ENCODE measurements at places on chromosomes 6 and 20.

DNA sequence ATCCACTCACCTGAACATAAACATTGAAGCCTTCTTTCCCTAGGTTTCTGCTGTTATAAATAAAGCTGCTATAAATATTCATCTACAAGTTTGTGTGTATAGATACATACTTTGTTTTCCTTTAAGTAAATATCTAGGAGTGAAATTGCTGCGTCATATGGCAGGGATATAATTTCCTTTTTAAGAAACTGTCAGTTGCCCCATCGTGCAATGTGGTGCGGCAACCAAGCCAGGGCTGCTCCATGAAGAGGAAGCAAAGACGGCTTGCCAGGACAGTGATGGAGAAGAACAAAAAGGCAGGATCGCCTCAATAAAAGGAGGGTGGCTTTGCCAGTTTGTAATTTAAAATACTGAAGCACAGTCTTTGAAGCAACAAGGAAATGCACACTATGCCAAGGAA, 36.6 kb downstream of the CITED2 start:
- no peak for DNase-seq

- no peak for DNase-seq
These were observed 316.8 kb upstream of the TSHZ2 start for GRCh38 chr20:52655395-52655794.

DNA sequence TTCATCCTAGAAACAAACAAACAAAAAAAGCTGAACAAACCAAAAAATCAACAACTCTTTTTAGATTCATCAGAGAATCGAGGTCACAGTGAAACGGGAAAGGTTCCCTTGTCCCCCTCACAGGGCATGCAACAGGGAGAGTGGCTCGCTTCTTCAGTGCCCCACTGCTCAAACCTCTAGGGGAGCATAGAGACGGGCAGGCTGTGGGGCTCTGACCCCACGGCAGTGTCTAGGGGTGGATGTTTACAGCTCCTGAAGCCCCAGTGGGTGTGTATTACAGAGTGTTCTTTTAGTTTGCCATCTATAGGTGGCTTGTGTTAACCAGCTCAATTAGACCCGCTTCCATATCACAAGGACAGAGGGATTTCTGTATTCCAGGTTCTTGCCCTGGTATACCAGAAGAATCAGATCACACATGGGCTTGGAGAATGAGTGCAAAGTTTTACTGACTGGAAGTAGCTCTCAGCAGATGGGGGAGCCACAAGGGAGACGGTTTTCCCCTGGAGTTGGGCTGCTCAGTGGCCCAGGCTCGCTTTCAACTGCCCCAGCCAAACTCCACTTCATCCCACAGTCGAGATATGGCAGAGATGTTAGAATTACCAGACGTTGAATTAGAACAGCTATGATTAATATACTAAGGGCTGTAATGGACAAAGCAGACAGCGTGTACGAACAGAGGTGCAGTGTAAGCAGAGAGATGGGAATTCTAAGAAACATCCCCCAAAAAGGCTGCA, 192.6 kb upstream of the CST7 start:
- no peak for DNase-seq

- no peak for DNase-seq
These were observed 4.2 kb downstream of the SCML4 start for GRCh38 chr6:107819964-107820337.

DNA sequence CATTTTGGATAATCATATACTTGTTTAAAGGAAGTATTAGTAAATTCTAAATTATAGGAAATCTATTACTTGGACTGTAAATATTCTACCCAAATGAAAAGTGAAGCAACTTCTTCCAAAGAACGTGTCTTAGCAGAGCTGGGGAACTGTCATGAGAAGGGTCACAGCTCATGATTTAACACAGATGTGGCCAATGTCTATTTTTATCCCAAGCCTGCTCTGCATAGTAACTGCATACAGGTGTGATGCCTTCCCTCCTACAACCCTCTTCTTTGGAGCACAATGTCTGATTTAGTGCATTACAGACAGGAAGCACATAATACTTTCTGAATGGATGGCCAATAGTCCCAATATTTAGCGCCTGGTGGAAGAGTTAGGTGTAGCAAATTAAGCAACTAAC, 138.7 kb upstream of the THEMIS start:
- DNase-seq = no peak

GRCh38 chr6:12351672-12352071, 61.5 kb downstream of the EDN1 start:
- no peak for DNase-seq

DNA sequence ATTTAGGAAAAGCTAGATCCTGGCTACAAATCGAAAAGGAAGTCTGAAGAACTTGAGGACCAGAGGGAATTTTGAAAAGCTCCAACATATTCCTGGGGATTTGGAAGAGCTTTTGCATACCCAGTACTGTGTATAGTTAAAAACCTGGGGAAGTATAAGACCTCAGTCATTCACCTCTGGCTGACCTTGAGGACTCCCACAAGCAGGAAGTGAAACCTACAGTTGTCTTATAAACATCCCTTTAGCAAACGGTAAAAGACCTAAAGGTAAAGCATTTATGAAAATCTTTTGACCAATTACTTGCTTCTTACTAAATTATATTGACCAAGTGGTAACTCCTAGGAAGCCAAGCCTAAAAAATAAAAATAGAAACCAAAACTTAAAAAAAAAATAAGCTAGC, 175.0 kb downstream of the HAO1 start:
- no peak for DNase-seq

- no peak for DNase-seq
These were observed 955.5 kb downstream of the PHF3 start for GRCh38 chr6:64590965-64591675.

- no peak for DNase-seq
These were observed 16.5 kb downstream of the GFRA4 start for GRCh38 chr20:3646651-3647050.

DNA sequence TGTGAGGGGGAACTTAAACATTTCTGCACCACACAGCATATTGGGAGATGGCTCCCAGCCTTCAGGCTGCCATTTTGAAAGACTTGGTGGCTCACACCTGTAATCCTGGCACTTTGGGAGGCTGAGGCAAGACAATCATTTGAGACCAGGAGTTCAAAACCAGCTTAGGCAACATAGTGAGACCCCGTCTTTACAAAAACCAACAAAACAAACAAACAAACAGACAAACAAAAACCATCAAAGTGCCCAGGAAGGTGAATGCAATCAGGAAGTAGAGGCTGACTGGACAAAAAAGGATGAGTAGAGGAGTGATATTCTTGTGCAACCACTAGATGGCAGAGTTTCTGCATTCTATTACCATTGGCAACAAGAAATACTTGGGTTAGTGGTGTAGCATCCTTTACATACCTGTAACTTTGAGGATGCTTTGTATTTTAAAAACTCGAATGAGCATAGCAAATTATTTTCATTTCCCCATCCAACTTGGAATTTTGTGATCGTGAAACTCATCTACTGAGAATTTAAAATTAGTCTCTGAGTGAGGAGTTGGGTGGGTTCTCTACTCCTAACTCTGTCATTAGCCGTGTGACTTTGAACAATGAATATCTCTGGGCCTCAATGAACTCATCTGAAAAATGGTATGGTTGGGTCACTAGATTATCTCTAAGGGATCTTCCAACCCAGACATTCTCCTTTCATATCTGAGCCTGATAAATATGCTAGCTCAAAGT, 84.4 kb downstream of the CRYBG1 start:
- peak; percentile 34 for DNase-seq

DNA sequence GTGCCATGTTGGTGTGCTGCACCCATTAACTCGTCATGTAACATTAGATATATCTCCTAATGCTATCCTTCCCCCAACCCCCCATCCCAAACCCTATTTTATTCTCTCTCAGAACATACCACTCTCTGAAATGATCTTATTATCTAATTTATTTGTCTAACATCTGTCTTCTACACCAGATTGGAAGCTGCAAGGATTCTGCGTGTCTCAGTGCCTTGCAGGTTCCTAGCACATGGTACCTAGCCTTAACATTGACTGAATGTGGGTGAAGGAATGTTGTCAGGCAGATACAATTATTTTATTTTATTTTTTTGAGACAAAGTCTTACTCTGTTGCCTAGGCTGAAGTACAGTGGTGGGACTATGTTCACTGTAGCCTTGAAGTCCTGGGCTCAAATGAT, 124.9 kb downstream of the BCAS1 start:
- no peak for DNase-seq

DNA sequence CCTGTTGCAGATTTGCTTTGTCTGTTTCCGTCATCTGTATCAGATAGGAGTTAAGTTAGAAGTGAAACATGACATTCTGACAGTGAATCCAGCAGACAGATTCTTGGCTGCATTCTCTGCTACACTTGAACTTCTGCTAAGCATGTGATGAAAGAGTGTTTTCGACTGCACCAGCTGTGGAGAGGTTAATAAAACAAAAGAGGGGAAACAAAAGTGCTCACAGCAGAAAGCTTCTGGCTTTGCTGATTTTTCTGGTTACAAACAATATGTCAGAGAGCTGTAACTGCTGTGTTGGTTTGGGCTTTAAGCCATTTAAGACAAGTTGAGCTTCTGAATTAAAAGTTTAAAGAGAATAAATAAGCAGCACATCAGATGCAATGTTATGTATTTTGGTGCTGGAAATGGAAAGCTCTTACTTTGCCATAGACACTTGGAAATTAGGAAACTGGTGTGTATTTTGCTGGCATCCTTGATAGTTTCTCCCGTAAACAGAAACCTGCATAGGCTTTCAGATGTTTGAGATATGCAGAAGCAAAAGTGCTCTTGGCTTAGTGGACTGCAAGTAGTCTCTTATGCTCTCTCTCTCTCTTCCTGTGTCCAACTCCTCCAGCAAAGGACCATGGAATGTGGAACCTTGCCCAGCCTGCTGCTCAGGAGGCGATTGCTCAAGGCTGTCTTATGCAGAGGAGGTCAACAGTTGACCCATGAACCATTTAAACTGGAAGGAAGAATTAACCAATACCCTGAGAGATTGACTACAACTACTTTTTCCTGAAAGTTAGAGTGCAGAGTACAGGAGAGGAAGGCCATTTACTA, 104.9 kb downstream of the RPS12 start:
- peak; percentile 85 for DNase-seq

- DNase-seq = no peak
These were observed 45.2 kb downstream of the TBX18 start for GRCh38 chr6:84719152-84719551.

DNA sequence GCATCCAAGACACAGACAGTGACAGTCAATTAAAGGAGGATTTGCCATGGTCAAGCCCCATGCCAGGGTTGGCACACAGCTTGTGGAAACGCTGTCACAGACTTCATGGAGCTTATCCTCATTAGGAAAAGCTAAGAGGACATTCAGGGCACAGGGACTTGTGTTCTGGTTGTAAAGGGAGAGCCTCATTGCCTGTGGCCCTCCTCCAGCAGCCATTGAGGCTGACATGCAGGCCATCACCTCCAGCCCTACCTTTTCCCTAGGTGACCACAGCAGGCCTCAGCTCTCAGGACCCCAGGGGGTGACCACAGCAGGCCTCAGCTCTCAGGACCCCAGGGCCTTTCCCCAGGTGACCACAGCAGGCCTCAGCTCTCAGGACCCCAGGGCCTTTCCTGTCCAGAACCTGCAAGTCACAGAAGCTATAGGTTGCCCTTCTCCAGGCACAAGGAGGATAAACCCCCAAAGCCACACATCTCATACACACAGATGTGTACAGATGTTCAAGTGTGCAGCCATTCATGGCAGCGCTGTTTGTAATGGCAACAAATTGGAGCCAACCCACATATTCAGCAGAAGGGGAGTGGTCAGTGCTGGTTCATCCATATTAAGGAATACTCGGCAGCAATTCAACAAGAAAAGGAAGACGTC, 26.1 kb downstream of the DUSP22 start:
- no peak for DNase-seq

DNA sequence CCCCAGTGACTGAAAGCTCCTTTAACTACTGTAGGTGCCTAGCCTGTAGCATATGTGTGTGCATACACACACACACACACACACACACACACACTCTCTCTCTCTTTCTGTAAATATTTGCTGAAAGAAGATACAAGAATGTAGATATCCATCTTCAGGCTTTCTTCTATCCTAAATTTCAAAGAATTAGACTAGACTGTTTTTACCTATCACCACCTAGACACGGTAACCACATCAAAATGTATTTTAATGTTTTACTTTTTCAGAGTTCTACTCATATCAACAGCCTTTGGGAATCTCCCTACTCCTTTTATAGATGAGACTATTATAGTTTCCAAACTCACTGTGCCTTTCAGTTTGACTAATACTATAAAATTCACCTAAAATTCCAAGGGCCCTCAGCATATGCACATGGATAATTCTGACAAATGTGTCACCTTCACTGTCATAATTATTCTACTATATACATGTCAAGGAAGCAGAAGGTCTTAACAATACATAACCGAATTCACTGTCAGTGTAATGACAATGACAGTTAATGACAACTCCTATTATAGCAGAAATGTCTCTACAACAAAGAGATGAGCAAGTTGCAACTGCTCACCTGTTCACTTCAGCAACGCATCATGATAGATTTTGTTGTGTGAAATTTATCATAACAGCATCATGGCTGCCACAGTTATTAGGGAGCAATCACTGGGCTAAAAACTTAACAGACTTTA, 236.5 kb downstream of the GMPR start:
- DNase-seq = no peak

GRCh38 chr6:14877758-14878157, 368.1 kb upstream of the JARID2 start:
- DNase-seq = no peak

DNA sequence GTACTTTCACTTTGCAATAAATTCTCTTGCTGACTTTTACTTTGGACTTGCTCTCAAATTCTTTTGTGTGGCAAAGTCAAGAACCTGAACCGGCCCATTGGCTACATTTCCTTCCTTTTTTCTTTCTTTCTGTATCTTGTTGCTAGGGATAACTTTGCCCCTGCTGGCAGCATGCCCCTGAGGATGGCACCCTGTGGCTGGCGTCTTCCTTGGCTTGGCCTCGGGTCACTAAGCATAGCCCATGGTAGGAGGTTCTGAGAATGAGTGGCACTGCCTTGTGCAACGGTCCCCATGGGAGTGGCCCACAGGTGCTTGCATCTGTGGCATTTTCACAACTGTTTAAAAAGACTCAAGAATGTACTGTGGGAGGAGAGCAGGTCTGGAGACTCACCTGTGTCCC, 14.0 kb upstream of the HLA-F start:
- no peak for DNase-seq

DNA sequence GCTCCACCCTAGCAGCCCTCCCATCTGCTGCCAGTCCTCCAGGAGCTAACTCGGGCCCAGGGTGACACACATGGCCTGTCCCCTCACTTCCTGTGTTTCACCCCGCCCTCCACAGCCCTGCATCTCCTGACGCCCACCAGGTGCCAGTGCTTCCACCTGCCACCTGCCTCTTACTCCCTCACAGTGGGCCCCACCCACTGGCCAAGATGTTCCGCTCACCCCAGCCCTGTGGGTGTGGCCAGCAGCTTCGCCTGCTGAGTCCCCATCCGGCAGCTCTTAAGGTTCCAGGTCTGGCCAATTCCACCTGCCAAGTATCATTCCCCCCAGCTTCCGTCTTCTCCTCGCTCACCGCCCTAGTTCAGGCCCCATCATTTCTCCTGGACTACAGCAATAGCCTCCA, 184.1 kb downstream of the MBOAT1 start:
- no peak for DNase-seq
